Left lung (tissue), 14 donors: ENCODE measurements at places on chromosomes 12 and 14. TPM values are rescaled to one million over a fixed set of nuclear protein-coding genes. Genes with fewer than 3 reads are reported as not detected.

TSPAN19 gene
- total RNA-seq, result 5.4 TPM

RAN gene
- 653 TPM for total RNA-seq

PLEKHD1 gene
- total RNA-seq, result 0.16 TPM

DNA sequence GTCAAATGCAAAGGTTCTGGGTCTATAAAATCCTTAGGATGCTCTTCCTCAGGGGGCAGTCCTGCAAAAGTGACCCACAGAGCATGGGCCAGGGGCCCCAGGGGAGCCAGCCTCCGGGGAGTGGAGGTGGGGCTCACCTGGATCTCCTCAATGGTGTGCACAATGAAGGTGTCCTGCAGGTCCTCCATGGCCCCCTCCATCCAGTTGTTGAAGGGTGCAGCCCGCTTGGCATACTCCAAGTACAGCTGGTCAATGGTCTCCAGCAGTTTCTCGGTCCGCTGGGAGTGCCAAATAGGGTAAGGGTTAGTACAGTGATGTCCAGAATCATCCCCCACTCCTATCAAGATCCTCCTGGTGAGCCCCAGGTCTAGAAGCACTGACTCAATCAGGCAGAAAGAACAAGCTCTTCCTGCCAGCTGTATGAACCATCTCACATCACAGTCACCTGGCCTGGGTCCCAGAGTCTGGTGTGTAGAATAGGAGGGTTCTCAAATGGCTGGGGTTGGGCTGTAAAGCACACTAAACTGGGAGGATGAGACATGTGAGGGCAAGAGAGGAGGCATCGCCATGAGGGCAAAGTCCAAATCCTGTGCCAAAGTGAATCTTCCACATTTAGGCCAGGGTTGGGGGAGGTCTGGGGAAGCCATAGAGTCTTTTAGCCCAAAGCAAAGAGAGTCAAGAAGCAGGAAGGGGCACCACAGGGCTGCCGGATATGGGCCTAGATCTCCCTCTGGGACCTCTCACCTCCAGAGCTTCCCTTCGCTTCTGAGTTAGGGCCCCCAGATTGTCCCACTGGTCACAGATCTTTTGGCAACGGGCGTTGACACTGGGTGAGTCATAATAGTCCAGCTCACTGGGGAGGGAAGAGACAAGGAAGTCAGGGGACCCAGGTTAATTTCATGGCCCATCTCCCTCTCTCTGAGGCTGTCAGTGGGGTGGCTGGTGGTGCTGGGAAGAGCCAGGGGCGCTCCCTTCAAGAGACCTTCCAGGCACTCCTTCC lies 91.5 kb upstream of the ZFP36L1 start:
- H3K27ac ChIP-seq, result no peak overlapping the region
- peaks cover 98% of the 10 kb centered on the region for H3K36me3 ChIP-seq
- no peaks in the 10 kb centered on the region for H3K27me3 ChIP-seq
- H3K4me1 ChIP-seq, result no peaks in the 10 kb centered on the region
- H3K4me3 ChIP-seq, result no peak overlapping the region

DNA sequence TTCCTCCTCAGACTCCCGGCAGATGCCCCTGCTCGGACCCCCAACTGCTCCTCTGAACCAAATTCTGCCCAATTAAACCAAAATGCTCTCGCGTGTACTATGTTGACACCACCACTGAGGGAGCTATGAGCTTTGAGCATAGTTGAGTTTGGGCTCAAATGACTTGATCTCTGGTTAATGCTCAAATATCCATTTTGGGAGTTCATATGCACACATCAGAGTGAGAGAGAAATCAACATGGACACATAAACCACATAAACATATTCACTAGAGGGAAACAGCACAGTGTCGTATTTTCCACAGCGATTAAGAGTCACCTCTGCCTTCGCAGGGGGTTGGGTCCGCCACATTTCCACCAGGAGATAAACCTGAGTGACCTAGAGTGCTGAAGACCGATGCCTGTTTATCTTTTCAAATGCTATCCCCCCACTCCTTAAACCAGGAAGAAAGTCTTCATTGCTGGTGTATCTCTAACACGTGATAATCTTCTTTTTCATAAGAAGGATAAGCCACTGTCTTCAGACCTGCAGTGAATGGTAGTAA lies 59.4 kb upstream of the FOXN3 start:
- DNase-seq, result no peak
- H3K4me3 ChIP-seq, result no peak overlapping the region
- no peaks in the 10 kb centered on the region for H3K36me3 ChIP-seq

DNA sequence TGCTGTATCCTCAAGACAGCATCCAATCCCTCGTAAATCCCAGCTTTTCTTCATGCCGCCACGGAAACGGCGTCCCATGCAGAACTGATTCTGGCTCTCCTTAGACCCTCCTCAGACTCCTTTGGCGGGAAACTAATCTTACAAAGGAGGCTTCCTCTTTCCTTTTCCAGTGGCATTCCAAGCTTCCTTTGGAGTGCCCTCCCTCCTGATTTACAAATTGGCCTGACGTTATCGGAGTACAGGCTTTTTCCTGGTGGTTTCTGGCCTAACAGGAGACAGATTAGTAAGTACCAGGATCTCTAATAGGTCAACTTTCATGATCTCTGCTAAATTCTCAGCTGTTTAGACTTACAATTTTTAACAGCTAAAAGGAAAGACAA lies 1.3 kb upstream of the ZDHHC17 start:
- no peaks in the 10 kb centered on the region for H3K27me3 ChIP-seq
- no peak for DNase-seq
- H3K4me1 ChIP-seq, result peaks cover 38% of the 10 kb centered on the region
